ENCODE measurements at places on chromosomes 4 and X. TPM values are rescaled to one million over a fixed set of nuclear protein-coding genes. Genes with fewer than 3 reads are reported as not detected.

Gene MXRA5
- 14.0 TPM for total RNA-seq

Gene GAGE12H
- total RNA-seq = not detected

Gene XG
- 0.28 TPM for total RNA-seq

Gene S100G
- not detected for total RNA-seq

GRCh38 chr4:52106191-52106590, 55.1 kb downstream of the SPATA18 start:
- H3K27me3 ChIP-seq = no peaks in the 10 kb centered on the region
- no peak overlapping the region for H3K27ac ChIP-seq
- DNase-seq = no peak
- H3K36me3 ChIP-seq = no peaks in the 10 kb centered on the region
- H3K4me3 ChIP-seq = no peak overlapping the region

- H3K36me3 ChIP-seq = no peaks in the 10 kb centered on the region
- no peaks in the 10 kb centered on the region for H3K27me3 ChIP-seq
- peak; percentile 33 for DNase-seq
Observed at GRCh38 chr4:169410839-169411770, 140.3 kb upstream of the SH3RF1 start.

DNA sequence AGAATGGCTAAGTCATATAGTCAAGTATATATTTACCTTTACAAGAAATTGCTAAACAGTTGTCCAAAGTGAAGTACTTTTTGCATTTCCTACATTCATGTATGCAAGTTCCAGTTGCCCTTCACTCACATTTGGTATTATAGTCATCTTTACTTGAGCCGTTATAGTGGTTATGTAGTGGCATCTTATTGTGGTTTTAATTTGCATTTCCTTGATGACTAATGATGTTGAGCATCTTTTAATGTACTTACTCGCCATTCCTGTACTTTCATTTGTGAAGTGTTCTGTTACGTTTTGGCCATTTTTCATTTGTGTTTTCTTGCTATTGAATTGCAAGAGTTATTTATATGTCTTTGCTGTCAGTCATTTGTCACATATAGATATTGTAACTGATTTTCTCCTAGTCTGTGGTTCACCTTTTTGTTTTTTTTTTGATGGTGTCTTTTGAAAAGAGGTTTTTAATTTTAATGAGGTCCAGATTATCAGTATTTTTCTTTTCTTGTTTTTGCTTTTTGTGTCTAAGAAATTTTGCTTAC, 27.6 kb downstream of the ARFIP1 start:
- no peak for DNase-seq
- H3K36me3 ChIP-seq = no peaks in the 10 kb centered on the region
- no peak overlapping the region for H3K27ac ChIP-seq
- H3K4me1 ChIP-seq = peaks cover 8% of the 10 kb centered on the region
- no peaks in the 10 kb centered on the region for H3K27me3 ChIP-seq

- peak overlapping the region; percentile 98 for H3K27ac ChIP-seq
- no peaks in the 10 kb centered on the region for H3K27me3 ChIP-seq
- peaks cover 55% of the 10 kb centered on the region for H3K4me1 ChIP-seq
Observed at GRCh38 chr4:159105761-159106243, 2.9 kb downstream of the RAPGEF2 start.

- no peaks in the 10 kb centered on the region for H3K36me3 ChIP-seq
- DNase-seq = no peak
- H3K4me1 ChIP-seq = no peaks in the 10 kb centered on the region
- no peak overlapping the region for H3K4me3 ChIP-seq
- no peaks in the 10 kb centered on the region for H3K27me3 ChIP-seq
Observed at GRCh38 chrX:5068550-5068949, 1160.1 kb downstream of the NLGN4X start.

GRCh38 chr4:25861280-25861950, 1.4 kb downstream of the SEL1L3 start:
- H3K36me3 ChIP-seq = no peaks in the 10 kb centered on the region
- no peaks in the 10 kb centered on the region for H3K27me3 ChIP-seq
- peak overlapping the region; percentile 75 for H3K4me3 ChIP-seq
- peak overlapping the region; percentile 41 for H3K27ac ChIP-seq
- DNase-seq = no peak

DNA sequence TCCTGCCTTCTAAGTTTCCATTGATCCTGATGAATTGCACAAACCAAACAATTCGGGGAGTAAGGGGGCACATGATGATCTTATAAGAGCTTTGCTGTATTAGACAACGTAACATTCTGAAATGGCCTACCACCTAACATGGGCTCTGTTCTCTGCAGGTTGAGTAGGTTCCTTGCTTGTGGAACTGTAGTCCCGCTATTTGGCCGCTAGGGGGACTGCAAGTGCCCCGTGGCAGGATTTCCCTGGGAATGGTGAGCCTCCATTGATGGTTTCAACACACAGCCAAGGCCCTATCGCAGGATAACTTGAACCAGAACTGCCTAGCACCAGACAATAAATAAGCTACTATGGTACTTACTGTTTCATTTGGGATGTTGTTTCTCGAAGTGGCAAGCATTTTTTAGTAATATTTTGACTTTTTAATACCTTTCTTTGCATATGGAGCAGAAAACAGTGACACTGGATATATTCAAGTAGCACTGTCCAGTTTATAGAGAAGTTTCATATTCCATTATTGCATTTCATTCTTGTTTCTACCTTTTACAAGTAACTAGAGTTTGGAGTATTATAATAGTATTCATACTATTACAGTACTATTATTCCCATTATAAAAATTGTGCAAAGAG, 11.9 kb downstream of the AR start:
- DNase-seq = no peak
- H3K4me1 ChIP-seq = no peaks in the 10 kb centered on the region
- H3K36me3 ChIP-seq = no peaks in the 10 kb centered on the region

Gene MAGEA2B
- not detected for total RNA-seq

DNA sequence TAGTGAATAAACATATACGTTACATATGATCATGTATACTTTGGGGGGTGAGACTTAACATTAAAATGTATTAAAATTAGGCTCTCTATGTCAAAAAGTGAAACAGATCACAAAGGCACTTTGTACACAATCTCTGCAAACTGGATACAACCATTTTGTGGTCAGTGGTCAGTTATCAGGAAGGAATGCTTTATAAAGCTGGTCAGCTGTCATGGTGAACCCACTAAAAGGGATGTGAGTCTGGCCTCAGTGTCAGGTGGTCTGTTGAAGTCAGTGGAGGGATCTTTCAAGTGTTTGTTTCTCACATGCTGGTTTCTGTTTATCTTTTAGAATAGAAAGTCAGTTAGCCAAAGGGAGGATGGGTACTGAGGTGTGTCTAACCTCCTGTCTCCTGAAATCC, 875.5 kb upstream of the INTU start:
- H3K4me3 ChIP-seq = no peak overlapping the region
- no peak overlapping the region for H3K27ac ChIP-seq
- H3K4me1 ChIP-seq = no peaks in the 10 kb centered on the region
- no peak for DNase-seq
- H3K36me3 ChIP-seq = no peaks in the 10 kb centered on the region

Gene CYTL1
- total RNA-seq = not detected

- H3K27me3 ChIP-seq = no peaks in the 10 kb centered on the region
- DNase-seq = no peak
- no peaks in the 10 kb centered on the region for H3K4me1 ChIP-seq
- H3K4me3 ChIP-seq = no peak overlapping the region
- H3K36me3 ChIP-seq = no peaks in the 10 kb centered on the region
Observed at GRCh38 chrX:25659317-25659716, 478.8 kb upstream of the MAGEB18 start.

DNA sequence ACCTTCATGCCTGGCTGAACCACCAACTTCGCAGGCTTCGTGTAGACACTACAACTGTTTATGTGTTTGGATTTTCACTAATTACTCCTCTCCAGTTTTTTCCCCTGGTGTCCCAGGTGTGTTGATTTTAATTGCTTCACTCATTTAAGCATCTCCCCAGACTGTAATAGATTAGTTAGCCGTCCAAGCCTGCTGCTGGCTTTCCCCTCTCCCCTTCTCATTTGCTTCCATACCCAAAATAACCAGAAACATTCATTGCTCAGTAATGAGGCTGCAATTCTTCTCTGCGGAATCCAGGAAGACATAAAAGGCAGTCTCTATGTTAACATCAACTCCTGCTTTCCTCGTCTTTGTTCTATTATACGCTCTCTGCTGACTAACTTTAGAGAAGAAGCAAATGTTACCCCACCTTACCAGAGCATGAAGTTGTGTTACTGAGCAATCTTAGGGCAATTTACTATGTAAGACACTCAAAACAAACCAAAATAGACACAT, 37.9 kb upstream of the SCRG1 start:
- no peaks in the 10 kb centered on the region for H3K4me1 ChIP-seq
- no peak overlapping the region for H3K27ac ChIP-seq
- H3K36me3 ChIP-seq = no peaks in the 10 kb centered on the region
- no peak overlapping the region for H3K4me3 ChIP-seq
- no peaks in the 10 kb centered on the region for H3K27me3 ChIP-seq
- no peak for DNase-seq

DNA sequence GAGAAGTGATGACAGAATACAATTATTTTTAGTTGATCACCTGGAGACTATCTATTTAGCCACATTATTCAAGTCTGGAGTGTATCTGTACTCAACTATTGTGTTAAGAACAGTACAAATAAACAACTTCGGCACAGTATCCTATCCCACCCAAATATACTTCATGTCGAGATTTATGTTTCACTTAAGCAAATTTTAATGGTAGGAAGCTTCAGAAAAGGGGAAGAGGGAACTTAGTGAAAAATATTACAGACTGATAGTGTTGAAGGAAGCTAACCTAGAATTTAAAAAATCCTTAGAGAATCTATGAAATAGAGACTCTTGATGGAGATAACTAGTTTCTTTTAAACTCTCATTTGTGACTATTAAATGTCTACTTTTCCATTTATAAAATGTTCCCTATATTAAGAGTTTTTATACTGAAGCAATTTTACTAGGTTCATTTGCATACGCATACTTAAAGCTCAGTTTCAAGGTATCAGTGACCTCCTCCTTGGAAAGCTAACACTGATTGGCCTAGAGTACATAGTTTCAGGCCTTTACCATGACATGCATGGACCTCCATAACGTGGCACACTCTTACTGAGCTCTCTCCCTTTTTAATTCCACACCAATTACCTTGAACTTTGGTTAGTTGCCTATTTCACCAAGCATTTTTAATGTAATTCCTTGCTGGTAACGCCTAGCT, 197.7 kb downstream of the CAMK2D start:
- H3K27me3 ChIP-seq = no peaks in the 10 kb centered on the region
- H3K4me3 ChIP-seq = no peak overlapping the region
- peaks cover 34% of the 10 kb centered on the region for H3K4me1 ChIP-seq

GRCh38 chrX:133415276-133416105, at the start of gene GPC4:
GPC4 (minus strand) TSS chrX:133415489; CDS start chrX:133414965, 524 bp downstream.
- peak; percentile 65 for DNase-seq
- H3K4me3 ChIP-seq = peak within 1 kb of the TSS; percentile 66
- no peaks in the 10 kb centered on the region for H3K36me3 ChIP-seq
- H3K27ac ChIP-seq = peak within 1 kb of the TSS; percentile 20
- no peaks in the 10 kb centered on the region for H3K27me3 ChIP-seq

GRCh38 chrX:46572340-46572936, 1.1 kb upstream of the CHST7 start:
- no peak for DNase-seq
- H3K4me1 ChIP-seq = no peaks in the 10 kb centered on the region
- H3K36me3 ChIP-seq = no peaks in the 10 kb centered on the region
- H3K4me3 ChIP-seq = no peak overlapping the region
- no peaks in the 10 kb centered on the region for H3K27me3 ChIP-seq
- no peak overlapping the region for H3K27ac ChIP-seq

Gene SLC10A6
- total RNA-seq = 2.0 TPM

All from heart left ventricle (tissue), 16 donors.